CD4-positive, alpha-beta T cell treated with Interleukin-6 for 4 hours (primary cell): ENCODE measurements at places on chromosomes 6 and 20.

DNA sequence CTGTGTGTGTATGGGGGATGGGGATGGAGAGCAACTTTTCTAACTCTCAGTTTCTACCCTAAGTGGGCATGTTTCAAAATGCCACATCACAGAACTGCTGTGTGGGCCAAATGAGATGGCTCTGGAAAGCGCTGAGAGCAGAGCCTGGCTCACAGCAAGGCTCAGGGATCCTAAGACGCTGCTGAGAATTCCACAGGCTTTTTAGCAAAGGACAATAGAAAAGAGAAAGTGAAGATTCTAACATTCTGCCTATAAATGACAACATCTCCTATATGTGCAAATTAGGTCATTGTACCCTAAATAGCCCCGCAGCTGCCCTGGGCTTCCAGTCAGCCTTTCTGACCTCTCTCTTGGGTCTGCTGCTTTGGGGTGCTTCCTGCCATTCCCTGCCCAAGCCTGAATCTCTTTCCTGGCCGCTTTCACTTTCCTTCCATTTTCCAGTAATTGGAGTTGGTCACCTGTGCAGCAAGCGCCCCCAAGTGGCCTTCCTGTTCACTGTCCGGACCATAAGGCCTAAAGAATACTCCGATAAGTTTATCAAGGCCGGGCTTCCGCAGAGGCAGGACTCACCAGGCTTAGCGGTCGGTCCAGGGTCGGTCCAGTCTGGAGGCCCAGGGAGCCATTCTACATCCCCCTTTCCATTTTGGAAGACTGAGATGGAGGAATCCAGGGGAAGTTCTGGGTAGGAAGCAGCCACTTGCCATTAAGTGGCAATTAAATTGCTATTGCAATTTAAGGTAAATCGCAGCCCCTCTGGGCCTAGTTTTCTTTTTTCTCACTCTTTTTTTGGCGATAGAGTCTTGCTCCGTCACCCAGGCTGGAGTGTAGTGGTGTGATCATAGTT lies 6.7 kb upstream of the DDR1 start:
- peak; percentile 85 for DNase-seq

DNA sequence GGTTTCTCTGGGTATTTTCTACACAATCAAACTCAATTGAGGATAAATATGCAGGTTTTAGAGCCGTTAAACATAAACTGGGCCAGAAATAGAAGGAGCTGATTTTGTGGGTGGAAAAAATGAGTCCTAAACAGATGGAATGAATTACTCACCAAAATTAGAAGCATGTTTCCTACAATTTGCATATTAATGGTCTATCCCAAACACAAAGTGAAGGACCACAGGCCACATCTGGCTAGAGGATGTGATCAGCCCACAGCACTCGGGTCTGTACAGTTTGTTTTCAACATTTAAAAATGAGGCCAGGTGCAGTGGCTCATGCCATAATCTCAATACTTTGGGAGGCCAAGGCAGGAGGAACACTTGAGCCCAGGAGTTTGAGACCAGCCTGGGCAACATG lies 296.3 kb downstream of the PREX1 start:
- DNase-seq = no peak

- no peak for DNase-seq
Measured at GRCh38 chr6:37519461-37519860, 19.8 kb upstream of the CCDC167 start.

DNA sequence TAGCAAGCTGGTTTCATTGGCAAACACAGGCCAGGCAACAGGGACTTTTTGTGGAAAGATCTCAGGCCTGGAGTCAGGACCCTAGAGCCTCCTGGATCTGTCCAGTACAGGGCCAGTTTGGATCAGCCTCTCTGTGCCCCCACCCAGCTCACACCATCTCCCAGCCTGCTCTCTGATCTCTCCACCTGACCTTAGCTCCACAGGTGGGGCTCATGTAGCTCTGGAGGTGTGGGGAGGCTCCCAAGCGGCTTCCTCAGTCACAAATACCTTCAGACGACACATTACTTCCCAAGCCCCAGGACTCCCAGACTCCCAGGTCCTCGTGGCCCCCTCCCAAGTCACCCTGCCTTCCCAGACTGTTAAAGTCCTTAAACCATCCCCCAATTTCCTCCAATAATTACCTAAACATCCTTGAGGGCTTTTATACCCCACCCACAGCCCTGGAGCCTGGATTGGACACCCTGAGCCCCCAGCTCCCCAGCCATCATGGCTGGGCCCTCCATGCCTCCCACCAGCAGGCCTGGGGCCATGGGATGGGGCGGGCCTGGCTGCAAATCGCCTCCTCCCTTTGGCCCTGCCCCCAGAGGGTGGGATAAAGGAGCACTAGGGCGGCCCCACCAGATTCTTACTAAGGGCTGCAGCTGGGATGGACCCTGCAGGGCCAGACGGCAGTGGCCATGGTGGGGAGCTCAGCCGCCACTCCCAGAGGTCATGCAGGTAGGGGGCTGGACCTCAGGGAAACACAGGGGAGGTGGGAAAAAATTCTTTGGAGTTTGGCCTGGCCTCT lies 15.9 kb upstream of the FANCE start:
- no peak for DNase-seq

GRCh38 chr6:32589596-32590449 lies at the start of gene HLA-DRB1:
HLA-DRB1 (minus strand) TSS chr6:32589848; CDS start chr6:32589742, 106 bp downstream.
- peak; percentile 2 for DNase-seq

GRCh38 chr20:17883592-17884306 lies 84.8 kb downstream of the SNX5 start:
- no peak for DNase-seq

DNA sequence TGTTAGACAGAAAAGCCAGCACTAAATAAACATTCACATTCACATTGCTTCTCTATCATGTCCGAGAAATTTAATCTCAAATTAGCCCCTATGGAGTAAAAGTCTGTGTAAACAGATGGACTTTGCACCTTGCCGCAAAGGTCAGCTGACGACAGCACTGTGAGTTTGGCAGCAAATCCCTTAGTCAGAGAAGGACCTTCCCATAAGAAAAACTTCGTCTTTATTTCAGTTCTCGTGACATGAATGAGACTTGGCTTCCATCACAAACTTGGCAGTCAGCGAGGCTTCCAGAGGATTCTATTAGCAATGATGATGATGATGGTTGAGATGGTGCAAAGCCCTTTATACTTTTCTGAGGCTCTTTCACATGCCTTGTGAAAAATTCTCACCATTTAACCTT lies 133.7 kb upstream of the IFNGR1 start:
- no peak for DNase-seq

DNA sequence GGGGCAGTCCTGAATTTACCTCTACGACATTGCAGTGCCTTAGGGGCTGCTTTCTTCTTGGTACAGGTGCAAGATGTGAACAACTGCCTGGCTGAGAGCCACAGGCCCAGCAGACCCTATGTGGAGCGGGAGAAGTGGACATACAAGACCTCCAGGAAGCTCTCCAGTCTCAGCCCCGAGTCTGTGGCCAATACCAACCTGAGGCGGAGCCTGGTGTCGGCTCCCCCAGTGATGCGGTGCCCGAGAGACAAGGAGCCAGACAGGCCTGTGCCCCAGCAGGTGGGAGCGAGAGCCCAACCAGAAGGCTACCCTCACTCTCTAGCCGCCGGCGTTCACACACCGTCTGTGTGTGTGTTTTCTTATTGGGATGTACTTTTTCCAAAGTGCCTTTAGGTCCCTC lies 59.6 kb downstream of the EFCAB8 start:
- no peak for DNase-seq

DNA sequence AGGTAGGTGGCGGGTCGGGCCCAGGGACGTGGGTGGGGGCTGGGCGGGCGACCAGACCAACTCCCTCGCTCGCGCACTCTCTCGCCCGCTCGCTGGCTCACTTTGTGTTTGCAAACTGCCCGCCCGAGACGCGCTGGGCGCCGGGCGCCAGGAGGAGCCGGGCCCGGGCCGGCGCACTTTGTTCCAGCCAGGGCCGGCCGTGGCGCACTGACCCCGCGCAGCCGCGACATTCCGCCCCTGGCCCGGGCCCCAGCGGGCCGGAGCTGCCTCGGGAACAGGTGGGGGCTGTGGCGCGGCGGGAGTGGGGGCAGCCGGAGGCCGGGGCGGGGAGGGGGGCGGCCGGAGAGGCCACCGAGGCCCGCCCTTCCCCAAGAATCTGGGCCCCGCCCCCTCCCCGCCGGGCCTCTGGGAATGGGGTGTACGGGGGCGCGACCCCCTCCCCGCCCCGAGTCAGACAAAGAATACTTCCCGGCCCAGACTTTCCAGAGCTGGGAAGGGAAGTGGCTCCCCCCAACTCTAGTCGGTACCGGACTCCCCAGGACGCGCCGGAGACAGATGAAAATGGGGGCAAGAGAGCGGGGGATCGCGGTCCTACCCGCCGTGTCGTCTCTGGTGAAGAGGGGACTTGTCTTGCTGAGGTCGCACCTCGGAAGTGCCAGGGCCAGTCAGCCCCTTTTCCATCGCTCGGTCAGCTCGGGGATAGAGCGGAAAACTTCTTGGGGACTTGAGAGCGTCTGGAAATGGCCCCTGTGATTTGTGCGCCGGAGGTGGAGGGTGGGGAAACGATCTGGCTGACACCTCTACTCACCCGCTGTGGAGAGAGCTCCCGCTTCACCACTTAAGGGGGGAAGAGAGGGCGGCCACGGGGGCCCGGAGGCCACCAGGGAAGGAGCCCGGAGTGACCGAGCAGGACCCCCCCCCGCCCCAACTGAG lies 951 bp downstream of the FOXP4 start:
- peak; percentile 39 for DNase-seq

DNA sequence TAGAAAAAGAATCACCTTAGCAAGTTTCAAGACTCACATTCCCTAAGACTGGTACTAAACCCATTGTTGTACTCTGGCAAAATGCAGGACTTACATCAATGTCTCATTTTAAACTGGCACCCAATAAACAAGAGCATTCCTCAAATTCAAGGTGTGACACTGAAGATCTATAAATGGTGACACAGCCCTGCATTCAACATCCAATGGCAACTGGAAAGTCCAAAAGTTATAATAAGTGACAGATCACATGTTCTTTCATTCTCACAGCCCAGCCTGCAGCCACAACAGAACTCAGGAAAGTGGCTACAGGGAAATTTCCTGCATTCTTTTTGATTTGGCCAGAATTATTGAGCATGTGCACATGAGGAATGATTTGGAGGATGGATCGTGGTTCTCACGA lies 57.5 kb downstream of the MBOAT1 start:
- DNase-seq = no peak

DNA sequence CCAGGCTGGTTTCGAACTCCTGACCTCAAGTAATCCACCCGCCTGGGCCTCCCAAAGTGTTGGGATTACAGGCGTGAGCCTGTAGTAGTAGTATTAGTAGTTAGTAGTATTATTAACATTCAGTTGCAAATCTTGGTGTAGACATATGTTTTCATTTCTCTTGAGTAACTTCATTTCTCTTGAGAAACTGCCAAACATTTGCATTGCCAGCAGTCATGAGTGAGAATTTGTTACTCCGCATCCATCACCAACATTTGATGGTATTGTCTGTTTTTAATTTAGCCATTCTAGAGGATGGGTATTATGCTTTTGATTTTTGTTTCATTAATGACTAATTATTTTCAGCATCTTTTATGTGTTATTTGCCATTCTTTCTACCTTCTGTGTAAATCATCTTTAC lies 1.5 kb upstream of the ERVFRD-1 start:
- DNase-seq = no peak

DNA sequence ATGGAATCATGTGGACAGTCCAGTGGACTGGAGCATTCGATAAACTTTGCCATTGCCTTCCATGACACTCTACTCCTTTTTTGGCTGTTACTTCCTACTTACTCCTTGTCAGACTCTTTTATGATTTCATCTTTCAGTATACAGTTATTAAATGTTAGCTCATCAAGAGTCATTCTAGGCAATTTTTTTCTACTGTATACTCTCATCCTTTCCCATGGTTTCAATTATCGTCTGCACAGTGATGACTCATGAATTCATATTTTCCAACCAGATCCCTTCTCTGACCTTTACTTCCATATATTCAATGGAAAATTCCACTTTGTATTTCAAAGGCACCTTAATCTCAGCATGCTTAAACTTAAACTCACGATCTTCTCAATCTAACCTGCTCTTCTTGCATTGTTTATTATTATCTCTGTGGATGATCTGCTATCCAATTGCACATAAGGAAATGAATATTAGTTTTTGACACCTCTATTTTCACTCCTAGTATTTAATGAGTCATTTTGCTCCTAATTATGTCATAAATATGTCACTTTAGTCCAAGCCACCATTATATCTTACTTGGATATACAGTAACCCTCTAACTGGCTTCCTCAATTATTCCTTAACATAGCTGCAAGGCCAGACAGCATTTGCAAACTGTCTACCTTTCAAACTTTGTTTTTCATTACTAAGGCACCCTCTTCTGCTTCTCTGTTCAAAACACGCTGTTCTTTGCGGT lies 427.5 kb downstream of the PHF3 start:
- no peak for DNase-seq

- no peak for DNase-seq
Measured at GRCh38 chr20:15842872-15843271, 730.4 kb downstream of the KIF16B start.

DNA sequence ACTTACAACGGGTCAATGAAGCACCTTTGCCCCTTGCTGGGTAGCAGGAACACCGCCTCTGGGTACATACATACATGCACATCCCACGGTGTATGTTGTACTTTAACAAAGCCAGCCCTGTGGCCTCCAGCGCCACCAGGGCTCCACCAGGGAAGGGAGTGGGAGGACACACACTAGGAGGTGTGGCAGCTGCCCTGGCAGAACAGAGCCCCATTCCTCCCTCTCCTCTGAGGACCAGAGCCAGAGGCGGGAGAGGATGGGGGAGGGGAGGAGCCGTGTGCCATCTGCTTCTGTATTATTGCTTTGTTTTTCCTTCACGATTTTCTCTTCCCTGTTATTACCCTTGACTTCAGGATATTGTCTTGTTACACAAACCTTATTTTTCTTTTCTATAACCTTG lies 105.8 kb upstream of the TRAF3IP2 start:
- DNase-seq = no peak

GRCh38 chr6:148573922-148574321 lies 172.9 kb upstream of the UST start:
- DNase-seq = no peak

DNA sequence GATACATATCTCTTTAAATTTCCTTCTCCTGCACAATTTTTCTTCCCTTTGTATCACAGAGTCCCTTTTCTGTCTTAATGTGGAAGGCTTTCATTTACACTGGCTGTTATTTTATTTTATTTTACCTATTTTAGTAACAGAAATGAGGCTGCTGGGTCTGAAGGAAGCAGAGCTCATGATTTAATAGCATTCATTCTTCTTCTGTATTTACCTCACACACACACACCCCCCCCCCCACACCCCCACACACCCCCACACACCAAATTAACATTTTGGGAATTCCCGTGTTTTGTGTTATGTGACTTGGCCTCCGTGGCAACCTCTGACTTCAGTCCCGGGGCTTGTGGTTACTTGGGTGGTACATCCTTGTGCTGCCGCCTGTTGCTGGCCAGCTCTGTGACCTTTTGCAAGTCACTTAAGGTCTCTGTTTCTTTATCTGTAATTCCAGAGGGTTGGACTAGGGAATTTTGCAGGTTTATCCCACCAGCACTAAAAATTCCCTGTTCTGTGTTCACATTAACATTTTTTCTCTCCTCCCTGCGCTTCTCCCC lies 108.8 kb downstream of the TIAM2 start:
- DNase-seq = no peak

- DNase-seq = no peak
Measured at GRCh38 chr6:143721642-143722041, 43.9 kb downstream of the PHACTR2 start.

- DNase-seq = no peak
Measured at GRCh38 chr20:1371830-1372539, 20.9 kb downstream of the FKBP1A start.

GRCh38 chr20:9220874-9221547 lies 152.1 kb downstream of the PLCB4 start:
- no peak for DNase-seq
